Progenitor cell of endocrine pancreas (in vitro differentiated cells): ENCODE measurements at places on chromosomes 6 and 20. TPM values are rescaled to one million over a fixed set of nuclear protein-coding genes. Genes with fewer than 3 reads are reported as not detected.

The SPATS1 gene
- not detected in 2 replicates for total RNA-seq

The PM20D2 gene
- 20.0 and 20.8 TPM in 2 replicates for total RNA-seq

The SCUBE3 gene
- total RNA-seq: 31.1 and 35.3 TPM in 2 replicates

The BMP2 gene
- total RNA-seq: 17.6 and 21.1 TPM in 2 replicates

The CPXM1 gene
- 130 and 131 TPM in 2 replicates for total RNA-seq

The PRRT1 gene
- total RNA-seq: 2.9 and 3.3 TPM in 2 replicates

The COL9A1 gene
- total RNA-seq: 5.5 and 8.1 TPM in 2 replicates

The TGM3 gene
- 0.22 and 0.44 TPM in 2 replicates for total RNA-seq

The FOXF2 gene
- not detected in 2 replicates for total RNA-seq

The CAGE1 gene
- not detected in 2 replicates for total RNA-seq

The PTP4A1 gene
- 91.3 and 95.3 TPM in 2 replicates for total RNA-seq

The CTAGE9 gene
- not detected in 2 replicates for total RNA-seq

The FRMD1 gene
- total RNA-seq: not detected in 2 replicates

The PI16 gene
- total RNA-seq: not detected in 2 replicates

The PSORS1C2 gene
- not detected in 2 replicates for total RNA-seq

The TGM2 gene
- 0.72 and 1.3 TPM in 2 replicates for total RNA-seq

The ENPP3 gene
- not detected in 2 replicates for total RNA-seq

The TRERF1 gene
- 7.1 and 7.9 TPM in 2 replicates for total RNA-seq

The NOX3 gene
- total RNA-seq: not detected in 2 replicates

The PAK5 gene
- 9.7 and 12.2 TPM in 2 replicates for total RNA-seq

The RCAN2 gene
- total RNA-seq: 23.3 and 27.4 TPM in 2 replicates

The CDH4 gene
- total RNA-seq: 0.38 and 0.43 TPM in 2 replicates

The IRF4 gene
- 0.04 TPM in 1 of 2 replicates, not detected in the other for total RNA-seq

The IPCEF1 gene
- 0.77 and 1.4 TPM in 2 replicates for total RNA-seq

The FAM83C gene
- not detected in 2 replicates for total RNA-seq

The SLC52A3 gene
- 0.38 and 0.44 TPM in 2 replicates for total RNA-seq

The APCDD1L gene
- not detected in 2 replicates for total RNA-seq

The PAX1 gene
- total RNA-seq: 1.3 and 3.3 TPM in 2 replicates

The NINL gene
- 114 and 125 TPM in 2 replicates for total RNA-seq

The SCAF8 gene
- total RNA-seq: 69.5 and 70.2 TPM in 2 replicates

The RIMS1 gene
- 5.5 and 5.6 TPM in 2 replicates for total RNA-seq

The CFAP61 gene
- 2.2 and 2.6 TPM in 2 replicates for total RNA-seq

The PDYN gene
- total RNA-seq: not detected in 2 replicates

The CST4 gene
- total RNA-seq: not detected in 2 replicates

The KAT14 gene
- 26.1 and 26.7 TPM in 2 replicates for total RNA-seq

The TCF15 gene
- not detected in 2 replicates for total RNA-seq

The BCAS1 gene
- 0.81 and 1.00 TPM in 2 replicates for total RNA-seq

The RBM24 gene
- 1.2 and 1.5 TPM in 2 replicates for total RNA-seq

The KCNB1 gene
- total RNA-seq: 0.98 and 1.8 TPM in 2 replicates

The UBE2C gene
- 63.9 and 69.0 TPM in 2 replicates for total RNA-seq

The SLC17A3 gene
- total RNA-seq: 0.34 and 0.58 TPM in 2 replicates

The PNLDC1 gene
- not detected in 2 replicates for total RNA-seq

The GSTA1 gene
- total RNA-seq: 25.8 and 26.8 TPM in 2 replicates

The RGS17 gene
- total RNA-seq: 1.7 and 2.6 TPM in 2 replicates

The PRL gene
- total RNA-seq: not detected in 2 replicates

The NRSN2 gene
- total RNA-seq: 28.9 and 33.0 TPM in 2 replicates

The PGC gene
- total RNA-seq: not detected in 2 replicates
